ENCODE measurements at places on chromosomes 1 and 21.

GRCh38 chr21:31870472-31871193 is 2.2 kb upstream of the HUNK start:
- DNase-seq = no peak

- DNase-seq = no peak
Observed at GRCh38 chr1:115461526-115461925, 123.5 kb upstream of the NGF start.

DNA sequence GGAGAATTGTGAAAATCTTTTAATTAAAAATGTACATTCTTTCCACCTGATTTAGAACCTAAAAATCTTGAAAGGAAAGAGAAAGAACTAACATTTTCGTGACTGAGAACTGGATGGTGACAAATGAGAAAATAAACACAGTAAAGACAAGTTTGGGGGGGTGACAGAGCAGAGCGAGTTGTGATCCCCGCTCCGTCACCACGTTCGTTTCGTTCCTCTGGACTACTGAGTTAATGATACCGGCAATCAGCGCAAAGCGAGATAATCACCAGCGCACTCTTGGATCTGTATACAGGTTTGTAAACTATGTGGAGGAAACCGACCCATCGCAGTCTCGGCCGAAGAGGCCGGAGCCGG is 31.2 kb upstream of the CFAP126 start:
- no peak for DNase-seq

- DNase-seq = no peak
Observed at GRCh38 chr1:96660503-96660902, 61.1 kb upstream of the PTBP2 start.

GRCh38 chr1:198809247-198809646 is 170.4 kb downstream of the PTPRC start:
- no peak for DNase-seq

- no peak for DNase-seq
Observed at GRCh38 chr1:203751051-203751450, 13.9 kb upstream of the LAX1 start.

DNA sequence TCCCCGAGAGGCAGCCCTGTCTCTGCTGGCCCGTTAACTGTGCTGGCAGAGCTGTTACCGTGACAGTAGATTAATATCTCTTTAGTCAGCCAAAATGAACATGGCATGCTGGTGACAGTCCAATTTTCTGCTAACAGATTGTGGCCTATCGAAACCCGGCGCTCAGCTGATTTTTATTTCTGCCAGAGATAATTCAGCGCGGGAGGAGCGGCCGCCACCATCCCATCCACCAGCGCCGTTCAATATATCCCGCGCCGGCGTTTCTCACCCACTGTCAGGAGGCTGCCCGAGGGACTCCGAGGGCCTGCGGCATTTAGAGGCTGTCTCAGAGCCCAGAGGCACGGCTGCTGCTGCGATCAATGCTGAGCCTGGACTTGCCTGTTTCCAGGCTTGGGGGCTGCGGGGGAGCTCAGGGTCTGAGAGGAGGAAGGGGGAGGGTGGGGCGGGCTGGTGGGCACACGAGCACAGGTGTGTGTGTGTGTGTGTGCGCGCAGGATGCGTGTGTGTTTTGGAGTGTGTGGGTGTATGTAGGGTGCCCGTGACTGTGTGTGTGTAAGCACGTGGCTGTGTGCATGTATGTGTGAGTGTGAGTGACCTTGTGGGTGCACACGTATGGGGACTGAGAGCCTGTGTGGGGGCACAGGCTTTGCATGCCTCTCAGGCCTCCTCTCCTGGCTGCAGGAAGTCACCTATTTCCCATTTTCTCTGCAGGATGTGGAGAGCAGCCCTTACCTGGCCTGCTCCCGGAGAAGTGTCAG is 109.7 kb upstream of the ACTRT2 start:
- no peak for DNase-seq

DNA sequence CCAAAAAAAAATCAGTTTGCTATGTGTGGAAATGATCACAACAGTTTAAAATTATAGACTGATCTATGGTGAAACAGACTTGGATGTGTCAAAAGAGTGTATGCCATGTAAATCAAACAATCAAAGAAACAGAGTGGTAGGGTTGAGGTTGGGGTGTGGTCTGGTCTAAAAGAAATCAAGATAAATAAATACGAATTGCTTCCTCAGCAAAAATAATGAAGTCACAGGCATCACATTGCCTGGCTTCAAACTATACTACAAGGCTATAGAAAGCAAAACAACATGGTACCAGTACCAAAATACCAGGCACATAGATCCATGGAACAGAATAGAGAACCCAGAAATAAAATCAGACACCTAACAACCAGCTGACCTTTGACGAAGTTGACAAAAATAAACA is 1796.9 kb downstream of the NCAM2 start:
- no peak for DNase-seq

DNA sequence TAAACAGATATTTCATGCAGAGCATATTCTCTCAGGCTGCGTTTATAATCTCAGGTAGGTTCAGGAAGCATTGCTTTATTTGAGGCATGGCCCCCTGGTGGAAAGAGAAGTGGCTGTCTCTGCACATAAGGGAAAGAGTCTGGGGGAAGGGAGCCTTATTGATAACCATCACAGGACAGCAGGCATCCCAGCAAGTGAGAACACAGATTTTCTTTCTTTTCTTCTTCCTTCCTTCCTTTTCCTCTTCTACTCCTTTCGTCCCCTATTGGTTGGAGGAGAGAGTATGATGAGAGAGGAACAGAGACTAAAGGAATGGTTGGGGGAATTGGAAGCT is 21.9 kb downstream of the TSNAX start:
- no peak for DNase-seq

DNA sequence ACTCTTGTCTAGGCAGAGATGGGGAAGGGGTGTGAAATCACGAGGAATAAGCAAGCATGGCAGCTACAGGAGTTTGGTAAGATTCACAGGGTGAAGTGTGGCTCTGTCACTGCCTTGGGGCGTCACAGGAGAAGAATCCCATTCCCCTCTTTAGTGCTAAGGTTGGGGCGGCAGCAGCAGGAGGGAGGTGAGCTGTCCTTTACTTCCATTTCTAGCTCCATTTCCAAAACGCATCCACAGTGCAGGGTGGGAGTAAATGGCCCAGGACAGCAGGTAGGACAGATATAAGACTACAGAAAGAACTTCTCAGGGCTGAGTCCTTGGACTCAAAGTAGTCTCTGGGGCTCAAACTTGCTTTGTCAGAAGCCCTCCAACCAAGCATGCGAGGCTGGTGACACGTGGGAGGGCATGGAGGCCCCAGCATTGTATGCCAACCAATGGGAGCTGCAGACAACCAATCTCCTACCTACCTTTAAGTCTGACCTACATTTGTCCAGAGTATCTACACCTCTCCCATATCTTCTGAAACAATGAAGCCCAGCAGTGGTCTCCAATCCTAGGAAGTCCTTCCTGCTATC is 8.5 kb downstream of the MEF2D start:
- no peak for DNase-seq

- DNase-seq = no peak
Observed at GRCh38 chr1:231417513-231417912, 4.6 kb downstream of the EGLN1 start.

GRCh38 chr1:156691665-156692440 is 13.5 kb downstream of the CRABP2 start:
- DNase-seq = no peak

DNA sequence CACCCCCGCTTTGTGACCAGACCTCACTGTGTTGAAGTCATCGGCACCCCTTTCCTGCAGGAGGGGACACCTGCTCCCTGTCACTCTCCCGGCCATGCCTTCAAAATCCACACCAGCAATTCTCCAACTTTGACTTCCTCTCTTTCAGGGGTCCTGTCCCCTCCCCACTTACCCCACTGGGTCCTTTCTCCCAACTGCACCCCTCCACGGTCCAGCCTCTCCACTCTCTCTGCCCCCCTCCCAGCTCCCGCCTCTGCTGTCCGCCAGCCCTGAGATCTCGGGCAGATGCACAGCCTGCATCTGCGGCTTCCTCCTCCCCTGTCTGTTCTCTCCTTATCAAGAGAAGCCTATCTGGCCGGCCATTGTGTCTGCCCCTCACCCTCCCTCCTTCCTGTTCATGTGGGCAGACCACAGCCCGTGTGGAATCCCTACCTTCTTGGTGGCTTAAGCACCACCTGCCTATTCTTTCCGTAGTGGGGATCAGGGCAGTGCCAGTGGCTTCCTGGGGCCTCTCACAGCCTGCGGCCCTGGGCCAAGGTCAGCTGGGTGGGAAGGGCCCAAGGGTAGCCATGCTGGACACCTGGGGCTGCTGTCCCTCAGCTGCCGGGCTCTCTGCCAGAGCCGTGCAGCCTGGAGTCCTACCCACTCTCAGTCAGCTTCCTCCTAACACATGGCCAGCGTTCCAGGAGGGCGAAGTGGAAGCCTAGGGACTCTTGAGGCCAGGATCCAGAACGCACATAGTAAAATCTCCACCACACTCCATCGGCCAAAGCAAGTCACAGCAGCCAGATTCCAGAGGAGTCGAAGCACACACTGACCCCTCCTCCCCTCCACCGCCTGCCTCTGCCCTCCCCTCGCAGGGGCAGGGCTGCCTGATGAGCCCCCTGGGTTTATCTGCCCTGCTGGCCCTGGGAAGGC is 5.1 kb upstream of the HES4 start:
- no peak for DNase-seq

- no peak for DNase-seq
Observed at GRCh38 chr21:15841856-15842564, 112.2 kb downstream of the USP25 start.

- DNase-seq = no peak
Observed at GRCh38 chr1:178262120-178262500, 168.2 kb downstream of the RASAL2 start.

DNA sequence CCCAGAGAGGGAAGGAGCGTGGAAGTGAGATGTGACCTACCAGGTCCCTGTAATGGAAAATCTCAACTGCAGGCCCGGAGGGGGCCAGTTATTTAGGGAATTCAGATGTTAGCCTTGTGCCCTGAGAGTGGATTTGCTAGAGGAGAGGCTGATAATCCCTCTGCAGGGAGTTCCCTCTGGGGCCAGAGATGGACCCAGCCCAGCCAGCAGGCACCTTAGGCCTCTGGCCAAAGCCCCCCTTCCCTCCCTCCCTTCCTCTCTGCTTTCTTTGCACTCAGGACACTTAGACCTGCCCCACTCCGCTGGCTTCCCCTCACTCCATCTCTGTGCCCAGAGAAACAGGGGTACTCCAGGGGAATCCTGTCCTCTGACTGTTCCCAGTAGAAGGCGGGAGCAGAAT is 1.5 kb upstream of the ATP1A2 start:
- DNase-seq = no peak

DNA sequence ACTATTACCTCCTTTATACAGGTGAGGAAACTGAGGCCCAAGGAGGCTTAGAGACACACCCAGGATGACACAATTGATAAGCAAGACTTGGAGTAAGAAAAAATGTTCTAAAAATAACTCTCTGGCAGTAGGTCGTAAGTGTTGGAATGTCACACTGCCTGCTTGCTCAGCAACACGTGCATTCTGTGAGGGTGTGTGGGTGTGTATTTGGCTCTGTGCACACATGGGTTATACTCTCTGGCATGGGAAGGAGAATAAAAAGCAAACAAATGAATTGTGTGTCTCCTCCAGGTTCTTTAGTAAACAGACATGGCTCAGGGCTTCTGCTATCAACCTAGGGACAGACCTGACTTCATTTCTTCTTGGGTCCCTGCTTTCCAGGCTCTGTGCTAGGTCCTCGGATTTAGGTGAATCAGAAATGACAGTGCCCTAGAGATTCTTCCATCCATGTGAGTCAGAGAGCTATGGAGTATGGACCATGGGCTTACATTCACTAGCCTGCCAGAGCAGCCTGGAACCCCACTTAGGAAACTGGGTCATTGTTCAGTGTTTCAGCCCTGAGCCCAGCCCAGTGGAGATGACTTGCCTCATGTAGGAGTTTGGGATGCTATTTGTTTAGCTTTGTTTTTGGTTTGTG is 72.4 kb downstream of the ELAVL4 start:
- DNase-seq = no peak

DNA sequence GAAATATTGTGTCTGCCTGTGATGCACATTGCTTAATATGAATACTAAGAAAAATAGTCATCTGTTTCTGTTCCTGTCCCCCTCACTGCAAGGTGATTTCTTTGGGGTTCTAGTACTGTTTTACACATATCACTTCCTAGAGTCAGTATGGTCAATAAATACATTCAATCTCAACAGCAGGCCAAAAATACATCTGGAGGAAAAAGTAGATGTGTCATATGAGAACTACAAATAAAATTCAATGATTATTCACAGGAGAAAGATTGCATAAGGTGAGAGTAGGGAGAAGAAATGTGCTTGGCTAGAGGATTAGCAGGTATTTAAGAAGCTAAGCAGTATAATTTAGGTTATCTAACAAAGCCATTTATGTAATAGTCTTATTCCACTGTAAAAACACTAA is 45.3 kb upstream of the SAMSN1 start:
- no peak for DNase-seq

- DNase-seq = no peak
Observed at GRCh38 chr1:52707927-52708655, 9.9 kb upstream of the COA7 start.

GRCh38 chr1:159248311-159248710 is 43.6 kb downstream of the ACKR1 start:
- DNase-seq = no peak

GRCh38 chr1:154750681-154751665 is 119.1 kb downstream of the KCNN3 start:
- DNase-seq = no peak

DNA sequence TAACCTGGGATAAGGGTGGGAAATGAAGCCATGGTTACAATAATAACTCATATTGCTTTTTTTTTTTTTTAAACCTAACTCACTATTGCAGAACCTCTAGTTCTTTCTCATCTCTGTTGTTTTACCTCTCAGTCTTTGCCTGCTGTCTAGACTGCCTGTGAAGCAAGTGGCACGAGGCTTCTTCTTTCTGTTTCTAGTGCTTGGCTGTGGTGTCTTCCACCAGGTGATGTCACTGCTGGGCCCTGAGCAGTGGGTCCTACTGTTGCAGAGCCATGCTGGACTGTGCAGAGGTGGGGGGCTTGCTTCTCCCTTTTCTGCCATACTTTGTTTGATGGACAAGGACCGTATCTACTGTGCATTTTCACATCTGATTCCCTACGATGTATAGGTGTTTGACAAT is 51.7 kb downstream of the ZNF326 start:
- DNase-seq = no peak

DNA sequence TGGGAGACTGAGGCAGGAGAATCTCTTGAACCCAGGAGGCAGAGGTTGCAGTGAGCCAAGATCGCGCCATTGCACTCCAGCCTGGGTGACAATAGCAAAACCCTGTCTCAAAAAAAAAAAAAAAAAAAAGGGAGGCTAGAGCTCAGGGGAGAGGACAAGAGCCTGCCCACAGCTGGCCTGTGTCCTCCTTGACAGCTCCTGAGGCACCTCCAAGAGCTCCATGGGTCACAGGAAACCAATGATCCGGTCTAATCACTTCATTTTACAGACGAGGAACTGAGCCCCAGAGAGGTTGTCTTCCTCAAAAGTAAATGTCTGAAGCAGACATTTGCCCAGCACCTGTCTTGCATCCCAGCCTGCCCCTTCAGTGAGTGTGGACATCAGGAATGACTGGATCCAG is 49.4 kb downstream of the NID1 start:
- no peak for DNase-seq

- DNase-seq = no peak
Observed at GRCh38 chr21:28325618-28326017, 667.1 kb downstream of the LTN1 start.

- no peak for DNase-seq
Observed at GRCh38 chr1:88455621-88456256, 228.3 kb upstream of the PKN2 start.
